ENCODE measurements at places on chromosomes 6 and 20.

GRCh38 chr6:421211-421610 is 29.7 kb downstream of the IRF4 start:
- DNase-seq: no peak

DNA sequence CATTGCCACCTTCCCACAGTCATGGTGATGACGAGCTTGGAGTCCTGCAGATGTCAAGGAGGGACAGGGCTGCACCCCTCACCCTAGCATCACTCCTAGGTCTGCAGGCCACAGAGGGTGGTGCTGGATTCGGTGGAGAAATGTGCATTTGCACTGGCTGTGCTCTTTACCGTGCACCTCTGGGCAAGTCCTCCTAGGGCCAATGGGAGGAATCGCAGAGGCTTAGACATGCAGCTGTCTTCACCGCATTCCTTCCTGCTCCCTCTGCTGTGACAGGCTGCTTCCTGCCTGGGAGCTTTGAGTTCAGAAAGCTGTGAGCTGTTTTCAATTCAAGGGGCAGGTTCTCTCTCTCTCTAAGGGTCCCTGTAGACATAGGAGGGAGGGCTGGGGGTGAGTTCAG is 85.1 kb downstream of the EDN3 start:
- no peak for DNase-seq

- DNase-seq: no peak
These were observed 142.1 kb downstream of the PXDC1 start for GRCh38 chr6:3609388-3609787.

DNA sequence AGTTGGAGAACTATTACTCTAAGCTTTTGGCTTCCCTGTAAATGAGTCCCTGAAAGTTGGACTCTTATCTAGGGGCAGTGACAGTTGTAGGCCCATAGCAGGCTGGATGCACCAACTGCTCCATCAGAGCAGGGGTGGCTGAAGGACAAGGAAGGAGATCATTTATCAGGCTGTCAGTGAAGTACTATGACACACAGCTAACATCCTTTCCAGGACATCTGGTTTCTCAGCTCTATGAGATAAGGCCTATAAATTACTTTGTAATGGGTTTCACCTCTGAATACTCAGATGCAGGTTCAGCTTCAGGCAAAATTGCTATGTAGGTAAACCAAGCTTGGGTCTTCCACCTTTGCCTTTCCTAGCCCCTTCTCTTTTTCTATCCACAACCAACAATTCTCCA is 468.5 kb downstream of the KIF16B start:
- no peak for DNase-seq

- no peak for DNase-seq
These were observed 31.4 kb upstream of the ID1 start for GRCh38 chr20:31573555-31574321.

- no peak for DNase-seq
These were observed 107.3 kb downstream of the DTD1 start for GRCh38 chr20:18695175-18695574.

- DNase-seq: no peak
These were observed 105.9 kb downstream of the HIVEP2 start for GRCh38 chr6:142838821-142839685.

- no peak for DNase-seq
These were observed 81.9 kb downstream of the GJA10 start for GRCh38 chr6:89975991-89976693.

- DNase-seq: no peak
These were observed 190.9 kb downstream of the LAMA2 start for GRCh38 chr6:129073691-129074395.

DNA sequence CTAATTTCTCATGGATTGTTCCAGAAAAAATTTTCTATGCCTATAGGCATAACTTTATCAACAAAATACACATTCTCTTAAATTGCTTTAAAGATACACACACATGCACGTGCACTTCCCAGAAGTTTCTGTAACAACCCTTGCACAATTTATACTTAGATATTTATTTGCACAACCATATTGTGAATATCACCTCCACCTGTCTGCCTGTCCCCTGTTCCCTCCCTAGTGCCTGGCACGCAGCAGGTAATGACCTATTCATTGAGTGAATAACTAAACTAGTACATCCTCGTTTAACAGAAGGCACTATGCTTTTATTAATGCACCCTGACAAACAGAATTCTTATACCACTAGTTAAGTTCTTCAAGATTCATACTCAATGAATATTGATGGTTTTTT is 198.9 kb downstream of the BCAS1 start:
- DNase-seq: no peak

- no peak for DNase-seq
These were observed 11.6 kb downstream of the SNRPB start for GRCh38 chr20:2458919-2459499.

DNA sequence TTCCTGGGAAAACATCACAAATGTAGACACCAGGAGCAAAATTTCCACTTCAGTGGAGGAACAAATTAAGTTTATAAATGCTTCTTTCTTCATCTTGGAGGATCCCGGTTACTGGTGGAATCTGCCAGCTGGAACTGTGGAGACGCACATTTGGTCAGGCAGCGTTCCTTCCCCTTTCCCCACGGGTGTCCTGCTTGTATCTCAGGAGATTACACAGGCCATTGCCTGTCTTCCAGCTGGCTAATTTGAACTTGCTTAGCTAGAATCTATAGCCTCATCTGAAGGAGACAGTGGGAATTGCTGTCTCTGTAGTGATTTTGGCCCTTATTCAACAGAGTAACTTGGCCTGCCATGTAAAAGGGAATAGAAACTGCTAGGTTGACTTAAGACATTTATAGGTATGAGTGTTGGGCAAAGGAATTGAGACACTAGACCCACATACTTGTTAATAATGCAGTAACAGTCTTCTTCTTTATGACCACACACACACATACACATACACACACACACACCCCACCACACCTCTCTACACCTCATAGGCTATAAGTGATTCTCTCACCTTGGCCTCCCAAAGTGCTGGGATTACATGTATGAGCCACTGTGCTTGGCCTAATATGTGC is 34.4 kb downstream of the TSBP1 start:
- no peak for DNase-seq

DNA sequence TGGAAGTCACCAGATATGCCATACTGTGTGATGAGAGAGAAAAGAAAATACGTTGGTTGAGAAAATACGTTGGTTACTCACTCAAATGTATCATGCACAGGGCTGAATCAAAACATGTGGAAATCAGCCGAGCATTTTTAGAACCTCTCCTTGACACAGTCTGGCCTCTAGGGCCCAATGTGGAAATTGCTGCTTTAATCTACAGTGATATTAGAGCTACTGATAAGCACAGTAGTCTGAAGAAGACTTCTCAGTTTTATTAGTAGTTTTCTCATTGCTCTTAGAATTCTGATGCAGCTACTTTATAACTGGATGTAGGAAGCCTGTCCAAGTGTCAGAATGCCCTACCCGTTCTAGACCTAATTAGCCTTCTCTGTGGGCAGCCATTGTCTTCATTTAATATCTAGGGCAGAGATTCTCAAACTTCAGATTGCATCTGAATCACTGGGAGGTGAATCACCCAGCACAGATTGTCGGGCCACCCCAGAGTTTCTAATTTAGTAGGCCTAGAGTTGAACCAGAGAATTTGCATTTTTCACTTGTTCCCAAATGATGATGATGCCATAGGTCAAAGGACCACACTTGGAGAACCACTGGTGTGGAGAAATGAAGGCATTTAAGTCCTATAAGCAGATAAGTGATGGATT is 229.1 kb downstream of the PLCB1 start:
- no peak for DNase-seq

GRCh38 chr6:157107915-157108651 is 215.2 kb downstream of the TMEM242 start:
- no peak for DNase-seq

GRCh38 chr20:50634191-50634590 is 57.2 kb downstream of the RIPOR3 start:
- no peak for DNase-seq

GRCh38 chr6:53581856-53582255 is 37.0 kb upstream of the GCLC start:
- no peak for DNase-seq

GRCh38 chr20:62411479-62412193 is 4.6 kb upstream of the CABLES2 start:
- no peak for DNase-seq

DNA sequence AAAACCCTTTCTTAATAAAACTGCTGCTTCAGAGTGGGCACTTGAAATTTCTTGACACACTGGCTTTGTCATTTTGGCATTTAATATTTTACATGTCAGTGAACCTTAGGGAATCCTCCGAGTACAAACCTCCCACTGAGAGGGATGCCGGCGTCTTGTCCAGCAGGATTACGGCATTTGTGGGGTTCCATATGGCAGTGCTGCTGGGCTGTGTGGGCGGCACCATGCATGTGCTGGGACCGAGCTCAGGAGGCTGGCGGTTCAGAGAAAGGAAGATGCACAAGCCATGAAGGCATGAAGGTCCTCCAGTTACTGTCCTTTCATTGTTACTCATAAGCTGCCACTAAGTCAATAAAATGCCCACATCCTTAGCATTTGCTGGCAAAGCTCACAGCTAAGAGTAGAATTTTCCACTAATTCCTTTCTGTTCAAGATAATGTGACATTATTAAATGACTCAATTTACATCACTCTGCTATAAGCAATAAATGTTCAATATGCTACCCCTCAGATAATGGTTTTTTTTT is 61.4 kb downstream of the LY86 start:
- DNase-seq: no peak

DNA sequence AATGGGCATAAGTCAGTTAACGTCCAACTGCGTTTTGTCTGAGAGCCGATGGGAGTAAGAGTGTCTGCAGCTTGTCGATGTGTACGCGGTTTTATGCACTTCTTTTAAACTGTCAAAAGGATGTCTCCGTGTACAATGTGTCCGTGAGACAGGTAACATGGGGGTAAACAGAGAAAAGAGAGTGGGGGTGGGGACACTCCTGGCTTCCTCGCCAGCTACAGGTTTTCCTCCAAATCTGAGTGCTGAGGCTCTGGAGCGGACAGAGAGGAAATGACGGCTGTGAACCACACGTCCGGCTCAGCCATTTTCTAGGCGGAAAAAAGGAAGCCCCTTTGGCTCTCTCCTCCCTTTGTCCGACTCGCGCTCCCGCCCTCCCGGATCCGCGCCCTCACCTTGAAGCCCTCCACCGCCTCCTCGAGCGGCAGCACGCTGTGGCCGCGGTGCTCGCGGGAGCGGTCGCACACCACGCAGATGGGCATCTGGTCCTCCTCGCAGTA is 916 bp downstream of the TRIM27 start:
- DNase-seq: no peak

DNA sequence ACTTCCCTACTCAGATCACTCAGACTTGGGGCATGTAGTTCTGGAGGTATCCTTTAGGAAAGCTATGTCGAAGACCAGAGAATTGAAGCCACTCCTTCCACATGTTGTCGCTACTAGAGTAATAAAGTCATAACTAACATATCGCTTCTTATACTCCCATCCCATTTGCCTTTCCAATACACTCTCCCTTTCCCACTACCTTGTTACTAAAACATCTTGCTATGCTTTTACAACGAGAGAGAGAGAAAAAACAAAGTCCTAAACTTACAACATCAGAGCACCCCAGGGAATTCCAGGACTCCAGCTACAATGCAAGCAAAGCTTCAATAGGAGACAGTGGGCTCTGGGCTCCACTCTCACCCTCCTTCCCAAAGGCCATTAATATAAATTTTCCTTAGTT is 5.1 kb upstream of the LAMP5 start:
- no peak for DNase-seq

DNA sequence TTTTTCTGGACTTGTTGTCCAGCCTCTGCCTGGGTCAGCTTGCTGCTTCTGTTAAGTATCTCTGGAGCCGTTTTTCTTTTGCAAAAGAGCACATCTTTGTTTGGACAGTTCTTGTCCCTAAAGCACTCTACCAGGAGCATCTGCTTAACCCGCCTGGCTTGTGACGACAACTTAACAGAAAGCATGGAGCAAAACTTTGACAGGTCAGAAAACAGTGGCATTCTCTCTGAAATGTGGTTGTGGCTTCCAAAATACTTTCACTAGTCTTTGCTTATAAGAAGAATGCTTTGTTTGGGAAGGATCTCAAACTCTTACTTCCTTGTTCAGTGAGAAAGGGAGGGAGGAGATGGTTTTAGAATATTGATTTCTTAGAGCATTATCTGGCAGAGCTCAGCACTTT is 47.6 kb downstream of the CD109 start:
- DNase-seq: no peak

DNA sequence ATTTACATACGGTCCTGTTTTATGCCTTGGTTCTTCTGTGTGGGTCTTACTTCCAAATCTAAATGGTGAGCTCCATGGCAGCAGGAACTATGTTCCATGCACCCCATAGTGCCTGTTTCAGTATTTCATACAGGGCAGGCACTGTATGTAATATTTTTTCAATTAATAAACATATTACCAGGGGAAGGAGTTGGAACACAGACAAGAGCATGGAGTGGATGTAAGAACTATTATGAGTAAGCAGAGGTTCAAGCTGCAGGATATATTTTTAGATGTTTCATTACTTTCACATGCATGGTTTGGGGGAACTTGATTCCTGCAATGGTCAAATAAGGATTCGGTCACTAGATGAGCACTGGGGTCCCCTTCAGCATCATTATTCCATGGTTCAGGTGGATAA is 108.3 kb downstream of the KIF13A start:
- no peak for DNase-seq

- DNase-seq: no peak
These were observed 18.0 kb downstream of the KLHL31 start for GRCh38 chr6:53647462-53648094.

DNA sequence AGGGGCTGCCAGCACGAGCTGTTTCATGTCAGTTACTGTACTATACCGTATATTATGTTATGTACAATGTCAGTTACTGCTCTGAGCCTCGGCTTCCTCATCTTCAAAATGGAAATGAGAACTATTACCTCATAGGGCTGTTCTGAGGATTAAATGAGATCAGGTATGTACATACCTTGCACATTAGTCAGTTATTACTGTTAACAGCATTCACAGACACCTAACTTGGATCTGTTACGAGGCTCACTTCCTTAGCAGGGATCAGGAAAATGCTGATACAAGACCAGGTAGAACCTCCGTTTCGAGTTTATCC is 69.7 kb upstream of the TBC1D7 start:
- DNase-seq: no peak

- DNase-seq: no peak
These were observed 16.7 kb upstream of the TGM6 start for GRCh38 chr20:2364044-2364443.

GRCh38 chr6:6823568-6824224 is 235.2 kb downstream of the LY86 start:
- no peak for DNase-seq

GRCh38 chr6:169976301-169977081 is 225.1 kb downstream of the ERMARD start:
- DNase-seq: no peak

DNA sequence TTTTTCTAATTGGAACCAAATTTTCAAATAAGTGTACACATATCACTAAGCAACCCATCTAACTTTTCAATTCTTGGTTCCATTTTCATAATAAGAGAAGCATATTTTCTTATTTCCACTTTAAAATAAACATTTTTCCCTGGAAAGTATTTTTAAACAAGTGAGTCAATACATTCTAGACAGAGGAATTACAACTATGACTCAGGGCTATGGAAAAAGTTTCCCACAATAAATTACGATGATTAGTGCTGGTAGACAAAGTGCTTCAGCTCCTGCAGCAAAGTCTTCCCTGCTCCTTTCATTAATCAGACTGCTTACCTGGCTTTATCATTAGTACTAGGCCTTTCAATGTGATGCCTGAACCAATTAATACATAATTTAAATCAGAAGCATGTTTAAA is 322.5 kb downstream of the HACE1 start:
- DNase-seq: no peak
